ENCODE measurements at places on chromosomes 2 and 18. TPM values are rescaled to one million over a fixed set of nuclear protein-coding genes. Genes with fewer than 3 reads are reported as not detected.
A peak's percentile ranks its signal among the peaks of the same experiment; 100 is the strongest.

GRCh38 chr2:30276455-30276911 lies 45.1 kb downstream of the LBH start:
- no peak overlapping the region for H3K4me3 ChIP-seq
- no peaks in the 10 kb centered on the region for H3K27me3 ChIP-seq
- H3K27ac ChIP-seq = no peak overlapping the region
- no peak for DNase-seq

- H3K4me1 ChIP-seq = peaks cover 32% of the 10 kb centered on the region
- no peak within 1 kb of the TSS for H3K27ac ChIP-seq
- H3K27me3 ChIP-seq = peaks cover 63% of the 10 kb centered on the region
- H3K36me3 ChIP-seq = peaks cover 3% of the 10 kb centered on the region
- no peak for DNase-seq
Observed at GRCh38 chr2:174334781-174335251, at the start of gene SP9. Gene SP9 (plus strand): TSS chr2:174334954. CDS start chr2:174335093, 139 bp downstream.

GRCh38 chr2:75517547-75518230 lies 43.0 kb downstream of the EVA1A start:
- H3K4me1 ChIP-seq = peaks cover 5% of the 10 kb centered on the region
- DNase-seq = no peak
- H3K27ac ChIP-seq = no peak overlapping the region
- H3K27me3 ChIP-seq = no peaks in the 10 kb centered on the region

DNA sequence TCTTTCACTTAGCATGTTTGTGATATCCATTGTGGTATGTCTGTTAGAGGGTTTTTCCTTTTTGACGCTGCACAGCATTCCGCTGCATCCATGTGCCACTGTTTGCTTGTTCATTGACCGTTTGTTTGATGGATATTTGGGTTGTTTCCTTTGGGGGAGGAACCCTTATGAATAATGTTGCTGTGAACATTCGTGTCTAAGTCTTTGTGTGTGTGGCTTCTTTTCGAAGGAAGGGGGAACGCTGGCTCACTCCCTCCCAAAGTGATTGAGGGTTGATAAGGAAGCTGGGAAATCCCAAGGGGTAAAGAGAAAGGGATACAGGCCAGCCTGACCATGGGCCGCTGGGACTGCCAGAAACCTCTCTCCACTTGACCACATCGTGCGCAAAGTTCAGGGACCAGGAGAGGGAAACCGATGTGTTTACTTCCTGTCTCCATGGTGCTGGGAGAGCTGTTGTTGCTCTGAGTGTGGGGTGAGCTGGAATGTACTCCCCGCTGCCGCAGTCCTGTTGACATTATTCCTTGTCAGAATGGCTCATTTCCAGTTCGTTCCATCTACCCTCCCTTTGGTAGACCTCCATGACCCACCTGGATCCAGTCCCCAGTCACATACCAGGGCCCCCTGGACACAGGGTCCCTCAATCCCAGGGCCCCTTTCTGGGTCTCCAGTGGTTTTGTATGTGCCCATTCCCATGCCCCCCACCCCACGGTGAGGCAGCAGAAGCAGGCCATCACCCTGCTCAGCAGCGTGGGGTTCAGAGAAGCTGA lies 39.6 kb downstream of the HS1BP3 start:
- no peaks in the 10 kb centered on the region for H3K27me3 ChIP-seq
- H3K4me3 ChIP-seq = no peak overlapping the region
- H3K36me3 ChIP-seq = peaks cover 5% of the 10 kb centered on the region
- peaks cover 23% of the 10 kb centered on the region for H3K4me1 ChIP-seq
- DNase-seq = peak; percentile 54
- H3K27ac ChIP-seq = peak overlapping the region; percentile 84

GRCh38 chr2:115782286-115782685 lies 1339.8 kb downstream of the DPP10 start:
- no peak overlapping the region for H3K4me3 ChIP-seq
- H3K27ac ChIP-seq = no peak overlapping the region
- no peaks in the 10 kb centered on the region for H3K4me1 ChIP-seq
- DNase-seq = no peak
- no peaks in the 10 kb centered on the region for H3K36me3 ChIP-seq

DNA sequence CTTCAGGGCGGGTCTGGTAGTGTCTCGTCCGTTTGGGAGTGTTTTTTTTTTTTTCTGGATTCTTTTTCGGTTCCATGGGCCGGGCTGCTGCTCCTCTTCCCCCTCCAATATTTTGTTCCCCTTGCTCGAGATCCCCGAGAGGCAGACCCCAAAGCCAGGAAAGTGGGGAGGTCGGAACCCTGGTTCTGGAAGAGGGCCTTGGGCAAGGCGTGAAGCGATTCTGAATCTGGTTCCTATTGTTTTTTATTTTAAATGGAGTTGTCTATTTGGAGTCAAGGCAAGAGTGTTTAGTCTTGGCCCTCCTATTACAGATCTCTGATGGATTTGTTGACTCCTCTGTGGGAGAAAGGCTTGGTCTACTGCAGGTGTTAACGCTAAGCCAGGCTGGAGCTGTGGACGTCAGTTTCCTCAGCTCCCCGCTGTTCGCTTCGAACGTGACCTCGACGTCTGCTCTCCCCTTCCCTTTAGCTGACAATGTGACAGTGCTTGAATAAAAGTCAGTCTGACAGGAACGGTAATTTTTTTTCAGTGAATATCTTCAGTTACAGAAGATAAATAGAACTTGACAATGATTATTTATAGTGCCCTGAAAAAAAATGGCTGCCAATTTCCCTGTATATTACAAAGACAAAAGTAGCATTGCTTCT lies 683 bp upstream of the DNAJC27 start:
- H3K4me3 ChIP-seq = peak overlapping the region; percentile 94
- no peak for DNase-seq
- H3K4me1 ChIP-seq = peaks cover 14% of the 10 kb centered on the region
- H3K36me3 ChIP-seq = no peaks in the 10 kb centered on the region
- no peaks in the 10 kb centered on the region for H3K27me3 ChIP-seq

CPO gene
- total RNA-seq = not detected

APOB gene
- 0.23 TPM for total RNA-seq

All from chondrocyte (in vitro differentiated cells).